NCI-H187 (cell line): ENCODE measurements at places on chromosomes 7 and 10.

DNA sequence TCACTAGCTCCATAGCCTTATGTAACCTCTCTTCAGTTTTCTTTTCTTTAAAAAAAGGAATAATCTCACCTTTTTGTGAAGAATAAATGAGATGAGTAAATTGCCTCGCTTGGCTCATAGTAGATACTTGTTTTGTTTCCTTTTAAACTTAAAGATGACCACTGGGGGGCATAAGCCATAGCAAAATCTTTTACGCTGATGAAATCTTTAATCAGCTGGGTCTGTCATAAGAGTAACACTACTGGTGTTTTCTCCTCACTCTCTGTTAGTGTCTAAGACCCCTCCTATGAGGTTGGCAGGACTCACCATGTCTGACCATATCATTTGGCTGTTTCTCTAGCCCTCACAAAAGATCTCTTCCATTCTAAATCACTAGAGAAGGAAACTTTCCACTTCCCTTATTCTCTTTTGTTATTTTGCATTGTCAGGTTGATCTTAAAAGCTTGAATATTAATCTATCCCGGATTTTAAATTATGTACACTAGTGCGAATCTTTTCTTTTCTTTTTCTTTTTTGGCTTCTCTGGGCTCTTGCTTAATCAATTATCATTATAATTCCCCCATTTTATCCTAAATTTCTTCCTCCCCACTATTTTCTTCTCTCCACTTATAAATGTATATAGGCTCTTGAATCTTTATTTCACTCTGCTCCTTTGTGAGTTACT lies 12.5 kb downstream of the STAG3 start:
- no peak for DNase-seq

- no peak for DNase-seq
Observed at GRCh38 chr7:90593205-90593604, 2.9 kb upstream of the CDK14 start.

GRCh38 chr7:95470452-95470851 lies 15.3 kb upstream of the ASB4 start:
- DNase-seq, result no peak

- DNase-seq, result no peak
Observed at GRCh38 chr10:1178506-1178905, 122.3 kb downstream of the WDR37 start.

- DNase-seq, result no peak
Observed at GRCh38 chr10:86345859-86346798, 20.5 kb downstream of the GRID1 start.

DNA sequence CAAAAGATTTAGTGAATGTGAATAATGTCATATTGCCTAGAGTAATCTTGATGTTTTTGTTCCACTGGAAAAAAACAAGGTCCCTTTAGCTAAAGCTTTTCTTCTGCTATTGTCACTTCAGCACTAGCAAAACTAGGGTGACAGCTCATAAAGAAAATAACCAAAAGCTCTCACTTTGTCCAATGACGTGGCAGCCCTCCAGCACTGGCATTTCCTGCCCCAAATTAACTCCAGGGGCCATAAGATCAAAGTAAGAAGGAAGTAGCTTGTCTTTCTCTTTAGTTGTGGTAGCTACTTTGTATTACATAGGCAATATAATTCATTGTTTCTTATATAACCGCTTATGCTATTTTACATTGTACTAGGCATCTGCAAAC lies 47.3 kb downstream of the LRRN3 start:
- no peak for DNase-seq

GRCh38 chr7:130440527-130441365 lies at the start of gene CEP41:
Gene CEP41, minus strand, starts transcription at chr7:130441016. Its CDS starts 50 bp downstream, at chr7:130440966.
- DNase-seq, result peak; percentile 96
